Activated T-helper 1 cell treated with anti-CD3 and anti-CD28 coated beads, Interleukin-2, amount 50 U/mL, for 16 hours (primary cell): ENCODE measurements at places on chromosomes 7 and 10.

DNA sequence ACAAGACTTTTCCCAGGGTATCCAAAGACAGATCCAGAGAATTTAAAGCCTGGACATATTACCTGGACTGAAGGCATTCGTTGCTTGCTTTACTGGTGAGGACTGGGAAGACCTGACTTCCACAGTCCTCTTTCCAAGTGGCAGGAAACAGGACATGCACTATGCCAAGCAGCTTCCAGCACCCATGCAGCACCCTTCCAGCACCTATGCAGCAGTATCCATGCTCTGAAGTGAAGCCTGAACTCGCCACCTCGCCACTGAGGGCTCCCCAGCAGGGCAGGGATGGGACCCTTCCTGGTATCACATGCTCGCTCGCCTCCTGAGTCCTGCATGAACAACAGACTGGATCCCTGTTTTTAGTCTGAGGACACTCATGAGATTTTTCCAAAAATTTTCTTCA lies 189.9 kb upstream of the KLF14 start:
- DNase-seq: no peak

GRCh38 chr10:74150204-74150989 lies at the start of gene AP3M1:
Gene AP3M1, minus strand, starts transcription at chr10:74150828. Its CDS starts 12,449 bp downstream, at chr10:74138379.
- DNase-seq: peak; percentile 68

DNA sequence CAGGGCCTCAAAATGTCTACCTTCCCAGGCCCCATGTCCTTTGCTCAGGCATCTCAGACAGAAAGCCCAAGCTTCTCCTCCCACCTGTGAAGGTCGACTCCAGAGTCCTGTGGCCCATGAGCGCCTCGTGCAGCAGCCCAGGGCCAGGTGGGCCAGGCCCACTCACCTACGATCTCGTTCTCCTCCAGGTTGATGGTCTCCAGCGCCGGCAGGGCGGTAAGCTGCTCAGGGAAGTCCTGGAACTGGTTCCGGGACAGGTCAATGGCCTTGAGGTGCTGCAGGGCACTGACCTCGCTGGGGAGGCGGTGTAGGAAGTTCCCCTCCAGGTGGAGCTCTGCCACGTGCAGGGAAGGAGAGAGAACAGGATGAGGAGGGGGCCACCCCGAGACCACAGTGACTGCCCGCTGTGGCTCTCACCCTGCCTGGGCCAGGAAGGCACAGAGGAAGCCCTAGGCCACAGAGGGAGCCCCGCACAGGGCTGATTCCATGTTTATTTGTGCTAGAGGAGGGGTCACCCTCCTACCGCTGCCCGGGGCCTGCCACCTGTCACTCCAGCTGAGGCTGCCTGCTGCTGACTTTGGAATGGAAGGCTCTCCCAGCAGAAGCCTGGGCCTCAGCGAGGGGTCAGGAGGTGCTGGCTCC lies 40.0 kb upstream of the NPFFR1 start:
- DNase-seq: no peak

DNA sequence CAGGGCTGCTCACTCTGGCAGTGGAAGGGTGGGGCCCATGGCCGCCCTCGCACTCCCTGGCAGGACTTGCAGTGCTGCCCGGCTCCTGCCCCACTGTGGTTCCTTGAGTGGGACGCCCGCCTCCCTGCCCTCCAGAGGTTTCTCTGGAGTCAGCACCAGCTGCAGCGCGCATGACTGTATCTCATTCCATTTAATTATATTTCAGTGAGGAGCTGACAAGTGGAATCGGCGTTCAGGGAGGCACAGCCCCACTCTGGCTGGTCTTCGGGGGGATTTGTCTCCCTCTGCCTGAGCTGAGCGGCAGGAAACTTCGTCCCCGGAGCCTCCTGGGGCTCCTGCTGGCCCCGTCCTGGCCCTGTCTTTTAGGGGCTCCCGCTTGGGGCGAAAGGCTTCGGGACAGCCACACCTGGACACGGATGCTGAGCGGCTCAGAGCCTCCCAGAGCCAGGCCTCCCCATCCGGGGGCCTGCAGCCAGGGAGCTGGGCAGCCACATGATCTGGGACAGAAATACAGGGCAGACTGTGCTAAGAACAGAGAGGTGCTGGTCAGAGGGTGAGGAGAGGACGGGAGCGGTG lies 75.3 kb upstream of the NKX6-2 start:
- DNase-seq: no peak

DNA sequence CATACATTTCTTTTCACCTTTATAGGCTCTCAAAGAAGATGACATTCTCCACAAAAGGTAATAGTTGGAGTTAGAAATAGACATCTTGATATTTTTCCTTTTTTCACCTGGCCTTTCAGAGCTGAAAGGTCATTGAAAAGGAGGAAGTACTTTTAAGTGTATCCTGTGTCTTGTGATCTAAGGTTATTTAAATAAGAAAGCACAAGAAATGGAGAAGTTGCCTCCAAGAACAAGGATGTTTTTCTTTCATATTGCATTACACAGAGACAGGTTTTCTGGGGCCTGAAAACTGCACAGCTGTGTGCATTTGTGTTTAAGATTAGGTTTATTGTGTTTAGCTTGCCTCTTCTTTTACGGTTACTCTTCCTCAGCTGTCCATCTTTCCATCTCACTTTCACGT lies 103.4 kb upstream of the SEMA3D start:
- DNase-seq: no peak

- no peak for DNase-seq
Observed at GRCh38 chr10:1328981-1329614, 272.9 kb downstream of the WDR37 start.

DNA sequence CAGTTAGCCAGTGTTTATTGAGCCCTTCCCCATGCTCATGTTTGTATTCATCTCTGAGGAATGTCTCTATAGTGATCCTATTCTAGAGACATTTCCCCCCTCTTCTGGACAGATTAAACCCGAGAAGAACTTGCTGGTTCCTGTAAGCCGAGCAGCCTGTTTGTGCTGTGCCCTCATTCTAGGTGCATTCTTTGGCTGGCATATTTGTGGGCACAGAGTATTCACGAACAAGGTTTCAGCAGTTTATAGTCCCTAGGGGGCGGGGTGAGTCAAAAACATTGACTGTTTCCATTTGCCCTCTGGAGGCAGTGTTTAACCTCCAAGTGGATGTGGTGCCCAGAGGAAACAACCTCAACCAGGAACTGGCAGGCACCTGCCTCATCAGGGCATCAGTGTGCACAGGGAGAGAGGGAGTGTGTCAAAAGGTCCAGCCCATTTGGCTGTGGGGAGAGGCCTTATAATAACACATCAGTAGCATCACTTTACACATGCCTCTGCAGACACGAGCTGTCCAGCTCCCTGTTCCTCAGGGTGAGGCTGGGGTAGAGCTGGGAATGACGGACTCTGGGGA lies 273.3 kb upstream of the LRGUK start:
- no peak for DNase-seq

DNA sequence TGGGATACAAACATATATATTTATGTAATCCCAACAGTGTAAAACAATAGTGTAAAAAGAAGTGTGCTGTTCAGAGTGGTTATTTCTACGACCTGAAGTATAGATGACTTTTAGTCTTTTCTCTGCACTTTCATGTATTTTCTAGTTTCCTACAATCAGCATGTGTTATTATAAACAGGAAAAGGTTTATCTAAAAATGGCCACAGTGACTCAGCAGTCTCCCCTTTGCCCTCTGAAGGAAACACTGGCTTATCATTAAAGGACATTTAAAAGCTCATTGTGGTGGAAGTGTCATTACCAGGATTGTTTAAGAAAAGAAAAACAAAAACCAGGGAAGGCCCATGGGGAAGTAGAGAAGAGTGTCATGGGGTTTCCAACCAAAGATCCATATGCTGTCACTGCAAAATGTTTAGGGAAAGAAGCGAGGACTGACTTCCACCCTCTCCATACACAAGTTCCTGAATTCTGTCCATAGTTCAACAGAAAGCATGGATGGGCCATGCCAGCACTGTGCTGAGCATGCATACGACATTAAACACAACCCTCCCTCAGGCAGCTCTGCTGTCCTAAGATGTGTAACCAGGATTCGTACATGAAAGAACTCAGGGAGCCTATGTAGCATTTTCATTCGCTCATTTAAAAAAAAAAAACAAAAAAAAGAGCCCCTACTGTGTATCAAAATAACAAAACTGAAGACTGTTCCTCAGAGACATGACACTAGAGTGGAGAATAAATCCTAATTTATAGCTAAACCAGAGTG lies 10.2 kb downstream of the CYREN start:
- no peak for DNase-seq

- DNase-seq: no peak
Observed at GRCh38 chr10:119500821-119501220, 41.7 kb downstream of the RGS10 start.
